ENCODE measurements at places on chromosomes 7 and 10.

DNA sequence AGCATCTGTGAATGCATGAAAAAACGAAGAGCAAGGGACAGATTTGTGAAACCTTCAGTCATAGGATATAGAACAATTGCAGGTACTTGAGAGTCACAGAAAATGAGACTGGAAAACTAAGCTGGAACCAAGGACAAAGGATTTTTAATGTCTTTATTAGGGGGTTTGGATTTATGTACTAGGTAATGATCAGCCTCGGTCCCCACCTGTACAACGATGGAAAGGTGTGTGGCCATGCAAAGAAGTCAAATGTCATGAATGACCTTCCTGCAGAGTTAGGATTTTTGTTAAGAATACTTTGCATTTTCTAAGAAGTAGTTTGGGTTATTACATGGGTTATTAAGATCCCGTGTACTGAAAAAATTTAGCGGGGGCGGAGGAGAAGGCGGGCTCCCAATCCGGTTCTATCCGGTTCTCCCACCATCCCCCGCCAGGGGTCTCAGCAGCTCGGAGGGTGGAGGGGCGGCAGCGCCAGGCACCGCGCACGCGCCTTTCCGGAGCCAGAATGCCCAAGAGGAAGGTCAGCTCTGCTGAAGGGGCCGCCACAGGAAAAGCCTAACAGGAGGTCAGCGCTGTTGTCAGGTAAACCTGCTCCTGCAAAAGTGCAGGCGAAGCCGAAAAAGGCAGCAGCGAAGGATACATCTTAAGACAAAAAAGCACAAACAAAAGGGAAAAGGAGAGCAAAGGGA, 327.5 kb upstream of the PLXDC2 start:
- DNase-seq = no peak

DNA sequence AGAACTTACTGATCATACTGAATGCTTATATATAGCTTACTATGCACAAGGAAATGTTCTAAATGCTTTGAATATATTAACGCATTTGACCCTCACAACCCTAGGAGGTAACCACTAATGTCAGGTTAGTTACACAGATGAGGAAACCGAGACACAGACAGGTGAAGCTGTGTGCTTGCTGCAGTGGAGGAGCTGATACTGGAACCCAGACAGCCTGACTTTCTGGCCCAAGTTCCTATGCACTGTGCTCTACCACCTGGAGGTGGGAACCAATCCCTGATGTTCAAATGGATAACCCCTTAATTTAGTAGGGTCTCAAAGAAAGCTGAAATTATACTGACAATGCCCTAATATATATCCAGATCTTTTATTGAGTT, 119.6 kb downstream of the SORBS1 start:
- DNase-seq = no peak

DNA sequence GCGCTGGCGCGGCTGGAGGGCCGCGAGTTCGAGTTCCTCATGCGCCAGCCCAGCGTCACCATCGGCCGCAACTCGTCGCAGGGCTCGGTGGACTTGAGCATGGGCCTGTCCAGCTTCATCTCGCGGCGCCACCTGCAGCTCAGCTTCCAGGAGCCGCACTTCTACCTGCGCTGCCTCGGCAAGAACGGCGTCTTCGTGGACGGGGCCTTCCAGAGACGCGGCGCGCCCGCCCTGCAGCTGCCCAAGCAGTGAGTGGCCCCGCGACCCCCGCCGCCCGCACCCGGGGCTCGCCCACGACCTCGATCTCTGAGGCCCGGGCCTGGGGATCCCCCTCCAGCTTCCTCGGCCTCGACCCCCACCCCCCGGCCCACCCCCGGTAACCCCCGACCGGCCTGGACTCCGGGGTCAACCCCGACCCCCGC, 537 bp downstream of the FOXK1 start:
- DNase-seq = peak; percentile 8

GRCh38 chr10:28343252-28343651, 40.4 kb upstream of the MPP7 start:
- no peak for DNase-seq

- no peak for DNase-seq
These were observed 293.9 kb downstream of the CCDC3 start for GRCh38 chr10:12707461-12708185.

GRCh38 chr10:96688789-96689188, 31.5 kb downstream of the PIK3AP1 start:
- no peak for DNase-seq

- no peak for DNase-seq
These were observed 53.3 kb downstream of the SH3PXD2A start for GRCh38 chr10:103802081-103802480.

DNA sequence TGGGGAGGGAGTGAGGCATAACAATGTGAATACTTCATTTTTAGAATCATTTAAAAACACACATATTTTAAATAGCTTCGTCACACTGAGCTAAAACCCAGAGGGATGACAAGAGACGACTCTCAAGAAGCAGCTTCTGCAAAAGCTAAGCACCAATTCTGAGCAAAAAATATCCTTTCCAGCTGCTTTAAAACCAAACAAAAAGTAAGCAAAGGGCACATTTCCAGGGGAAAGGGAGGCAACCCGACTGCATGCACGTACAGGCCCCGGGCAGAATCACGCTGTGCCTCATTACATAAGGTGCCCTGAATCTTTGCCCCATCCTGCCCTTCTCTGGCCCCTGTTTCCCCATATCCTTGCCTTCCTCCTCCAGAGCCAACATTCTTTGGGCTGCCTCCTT, 78.4 kb downstream of the DGKI start:
- no peak for DNase-seq

- DNase-seq = no peak
These were observed 242.0 kb upstream of the YAE1 start for GRCh38 chr7:39324139-39324760.

- DNase-seq = peak; percentile 11
These were observed at the start of gene ZNF727 for GRCh38 chr7:64045301-64046040. TSS of gene ZNF727 (plus strand) at chr7:64045434. CDS start at chr7:64045622, 188 bp downstream.

DNA sequence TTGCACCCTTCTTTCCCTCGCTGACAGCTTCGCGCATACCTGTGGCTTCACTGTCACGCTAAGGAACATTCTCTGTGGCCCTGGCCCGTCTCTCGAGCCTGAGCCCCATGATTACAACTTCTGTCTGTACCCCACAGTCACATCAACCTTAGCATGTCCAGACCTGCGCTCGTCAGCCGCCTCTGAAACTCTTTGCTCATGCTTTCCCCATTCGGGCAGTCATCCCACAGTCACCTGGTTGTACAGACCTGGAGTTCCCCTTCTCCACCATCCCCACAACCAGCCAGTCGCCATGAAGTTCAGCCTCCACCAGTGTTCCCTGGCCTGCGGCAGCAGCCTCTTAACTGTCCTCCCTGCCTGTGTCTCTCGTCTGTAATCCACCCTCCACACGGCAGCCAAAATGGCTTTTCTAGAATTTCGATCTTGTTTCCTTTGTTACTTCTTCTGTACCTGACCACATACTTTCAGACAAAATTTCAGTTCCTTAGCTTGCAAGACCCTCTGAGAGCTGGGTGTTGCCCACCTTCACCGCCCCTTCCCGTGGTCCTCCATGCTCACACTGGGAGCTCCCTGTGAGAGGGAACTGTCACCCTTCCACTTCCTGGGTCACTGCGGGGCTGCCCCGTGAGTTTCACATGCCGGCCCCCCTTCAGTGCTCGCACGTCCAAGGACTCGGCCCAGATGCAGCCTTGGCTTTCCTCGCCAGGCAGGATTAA, 229.2 kb downstream of the CELF2 start:
- no peak for DNase-seq

GRCh38 chr10:70362328-70362727, 20.1 kb downstream of the LRRC20 start:
- no peak for DNase-seq
